ENCODE measurements at places on chromosomes 3 and 15. TPM values are rescaled to one million over a fixed set of nuclear protein-coding genes. Genes with fewer than 3 reads are reported as not detected.

DNA sequence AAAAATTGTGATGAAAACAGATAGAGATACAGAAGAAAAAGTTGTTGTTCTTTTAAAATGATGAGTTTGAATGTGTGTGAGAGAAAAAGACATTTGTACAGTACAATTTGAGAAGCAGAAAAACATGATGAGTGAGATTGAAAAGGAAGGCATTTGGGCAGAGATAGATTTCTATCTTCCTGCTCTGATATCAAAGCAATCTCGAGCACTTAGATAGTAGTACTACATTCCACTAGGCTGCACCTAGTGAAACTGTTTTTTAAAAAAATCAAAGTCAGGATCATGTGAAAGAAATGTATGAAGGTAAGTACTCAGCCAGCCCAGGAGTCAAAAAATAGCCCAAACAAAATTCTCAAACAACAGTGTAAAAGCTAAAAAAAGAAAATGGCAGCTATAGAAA is 104.1 kb upstream of the UBE2E2 start:
- no peak for DNase-seq

GRCh38 chr3:182802413-182803390 is 9.4 kb downstream of the ATP11B start:
- no peak for DNase-seq

DNA sequence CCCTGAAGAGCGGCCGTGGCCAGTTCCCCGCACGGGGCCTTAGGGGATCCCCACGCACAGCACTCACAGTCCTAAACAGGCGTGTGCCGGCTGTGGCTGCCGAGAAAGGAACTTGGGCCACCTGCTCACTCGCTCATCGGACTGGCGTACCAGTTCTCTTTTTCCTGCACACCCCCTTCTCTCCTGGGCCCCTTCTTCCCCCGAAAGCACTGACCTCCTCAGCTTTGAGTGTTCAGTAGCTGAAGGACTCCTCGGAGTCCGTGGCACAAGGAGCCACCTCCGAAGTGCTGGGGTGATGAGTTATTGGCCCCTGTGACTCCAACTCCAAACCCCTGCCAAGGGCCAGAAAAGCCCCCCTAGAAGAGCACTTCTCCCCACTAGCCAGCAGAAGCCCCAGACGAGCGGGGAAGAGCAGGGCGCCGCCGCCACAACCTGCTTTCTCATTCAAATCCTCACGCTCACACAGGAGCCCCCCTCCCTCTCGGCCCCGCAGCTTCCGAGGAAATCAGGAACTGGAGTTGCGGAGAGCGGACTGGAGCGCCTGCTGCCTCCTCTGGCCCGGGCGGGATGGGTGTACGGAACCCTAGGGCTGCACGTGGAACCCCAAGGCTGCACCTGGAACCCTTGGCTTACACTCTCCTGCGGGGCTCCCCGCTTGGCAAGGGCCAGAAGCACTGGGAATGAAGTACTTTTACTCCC is at the start of gene PLCH1:
Gene PLCH1, minus strand, starts transcription at position 446 of the 699 bp plus-strand sequence. CDS start 40,847 bp downstream, outside the sequence.
- peak; percentile 66 for DNase-seq

The MRPS25 gene
- total RNA-seq, result 16.6 TPM

Measured in prostate gland (tissue), 2 donors.